ENCODE measurements at places on chromosomes 13 and 19. TPM values are rescaled to one million over a fixed set of nuclear protein-coding genes. Genes with fewer than 3 reads are reported as not detected.

Gene SGTA
- total RNA-seq, result 39.6 TPM

- DNase-seq, result no peak
These were observed 85.1 kb upstream of the UFM1 start for GRCh38 chr13:38264363-38265131.

GRCh38 chr13:20566468-20566897 lies 474 bp upstream of the IFT88 start:
- DNase-seq, result no peak

GRCh38 chr19:2041433-2041682 lies 9.7 kb downstream of the MKNK2 start:
- peak; percentile 45 for DNase-seq

GRCh38 chr13:59891053-59891452 lies 272.7 kb downstream of the DIAPH3 start:
- no peak for DNase-seq
